CD4-positive, alpha-beta T cell (primary cell): ENCODE measurements at places on chromosomes 7 and 10.

- no peak for DNase-seq
Measured at GRCh38 chr10:78537018-78537417, 503.4 kb downstream of the RPS24 start.

- no peak for DNase-seq
Measured at GRCh38 chr7:47580811-47581331, 1.0 kb downstream of the TNS3 start.

DNA sequence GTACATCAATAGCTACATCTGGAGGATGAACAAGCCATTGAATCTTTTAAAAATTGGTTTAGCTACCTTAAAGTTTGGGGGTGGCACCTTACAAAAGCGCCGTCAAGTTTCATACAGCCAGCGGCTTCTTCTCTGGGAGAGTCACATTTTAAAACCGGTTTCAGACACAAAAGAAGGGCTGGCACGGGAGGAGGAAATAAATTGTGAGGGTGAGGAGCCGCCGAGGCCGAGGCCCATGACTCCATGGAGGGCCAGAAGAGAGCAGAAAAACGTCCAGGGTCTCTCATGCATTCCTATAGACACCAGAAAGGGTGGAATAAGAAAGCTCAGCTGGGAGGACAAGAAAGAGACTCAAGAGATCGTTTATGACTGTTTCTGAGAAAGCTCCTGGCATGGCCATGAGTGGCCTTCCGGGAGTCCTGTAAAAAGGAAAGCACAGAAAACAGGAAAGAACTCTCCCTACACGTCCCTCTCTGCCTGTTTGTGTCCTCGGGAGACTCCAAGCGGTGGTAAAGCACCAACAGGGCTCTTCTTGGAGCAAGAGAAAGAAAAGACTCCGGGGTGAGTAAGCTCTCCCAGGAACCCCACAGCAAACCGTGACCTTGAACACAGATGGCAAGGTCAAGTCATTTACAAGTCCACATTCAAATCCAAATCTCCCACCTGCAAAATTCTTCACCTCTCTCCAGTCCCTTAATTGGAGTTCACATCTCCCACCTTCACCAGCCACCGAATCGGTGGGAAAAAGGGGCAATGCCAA is 1.8 kb downstream of the FRAT2 start:
- DNase-seq: no peak

DNA sequence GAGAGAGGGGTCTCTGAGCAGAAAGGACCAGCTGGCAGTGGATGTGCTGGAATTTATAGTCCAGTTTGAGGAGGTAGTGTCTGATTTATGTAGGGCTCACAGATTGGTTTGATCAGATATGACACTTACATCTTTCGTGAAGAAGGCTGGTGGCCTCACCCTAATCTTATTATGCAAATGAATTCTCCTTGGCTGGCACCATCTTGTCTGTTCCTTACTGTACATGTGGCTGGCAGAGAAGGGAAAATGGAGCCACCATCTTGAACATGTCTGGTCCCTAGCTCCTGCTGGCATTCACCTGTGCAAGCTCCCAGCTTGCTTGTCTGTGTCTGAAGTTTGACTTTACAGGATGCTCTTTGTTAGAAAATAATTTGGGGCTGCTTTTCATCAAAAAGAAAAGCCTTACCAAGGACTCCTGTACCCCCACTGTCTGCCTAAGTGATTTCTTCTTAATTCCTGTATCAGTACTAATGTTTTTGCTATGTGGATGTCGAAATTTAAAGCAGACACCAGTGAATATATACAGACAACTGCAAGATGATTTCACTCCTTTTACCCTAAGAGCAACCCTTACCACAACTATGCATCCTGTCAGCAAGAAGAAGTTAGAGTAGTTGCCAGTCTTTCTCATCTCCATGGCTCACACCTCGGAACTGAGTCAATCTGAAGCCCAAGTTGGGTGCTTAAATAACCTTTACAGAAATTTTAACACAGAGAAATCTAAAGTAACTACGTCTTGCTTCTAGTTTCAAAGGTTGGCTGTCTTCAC is 322.0 kb upstream of the SEMA3D start:
- no peak for DNase-seq
